ENCODE measurements at places on chromosomes 3 and 15.

- DNase-seq: no peak
These were observed 13.3 kb downstream of the NFKBIZ start for GRCh38 chr3:101862416-101863165.

DNA sequence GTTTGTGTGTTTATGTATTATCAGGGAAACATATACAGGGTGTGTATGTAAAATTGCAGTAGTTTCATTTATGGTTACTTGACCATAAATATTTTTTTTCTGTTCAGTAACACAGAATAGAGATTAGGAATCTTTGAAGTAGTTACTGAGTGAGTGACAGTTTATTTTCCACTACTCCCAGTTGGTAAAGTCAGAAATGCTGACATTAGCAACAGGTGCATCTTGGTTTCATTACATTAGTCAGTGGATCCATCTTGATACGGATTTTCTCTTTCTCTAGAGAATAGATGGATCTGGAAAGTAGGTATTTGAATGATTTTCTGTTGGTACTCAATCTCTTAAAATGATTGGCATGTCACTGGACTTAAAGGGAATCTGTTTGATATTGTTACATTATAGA lies 6.0 kb downstream of the UBE2E2 start:
- DNase-seq: no peak

DNA sequence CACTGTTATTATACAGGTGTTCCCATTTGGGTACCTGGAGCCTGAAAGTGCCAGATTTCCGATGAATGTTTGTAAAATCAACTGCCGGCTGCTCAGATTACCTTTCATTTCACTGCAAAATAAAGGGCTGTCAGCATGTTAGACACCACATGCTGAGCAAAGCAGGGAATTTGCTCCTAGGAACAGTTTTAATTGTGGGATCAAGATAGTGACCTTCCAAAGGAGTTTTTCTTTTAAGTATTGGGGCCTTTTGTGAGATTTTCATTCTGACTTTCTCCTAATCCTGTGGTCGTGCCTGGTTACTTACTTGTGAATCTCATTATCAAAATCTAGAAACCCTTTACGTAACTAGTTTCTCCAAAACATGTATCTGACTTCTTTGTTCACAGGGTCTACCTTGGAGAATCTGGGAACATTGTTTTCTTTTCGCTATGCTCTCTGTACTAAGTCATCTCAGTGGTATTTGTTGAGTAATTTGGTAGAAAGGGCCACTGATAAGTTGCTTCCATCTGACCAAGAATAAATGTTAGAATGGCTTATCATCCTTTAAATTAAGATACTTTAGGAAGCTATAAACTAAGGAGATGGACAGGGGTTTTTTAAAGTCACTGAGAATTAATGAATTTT lies 40.8 kb upstream of the LRTM1 start:
- no peak for DNase-seq

DNA sequence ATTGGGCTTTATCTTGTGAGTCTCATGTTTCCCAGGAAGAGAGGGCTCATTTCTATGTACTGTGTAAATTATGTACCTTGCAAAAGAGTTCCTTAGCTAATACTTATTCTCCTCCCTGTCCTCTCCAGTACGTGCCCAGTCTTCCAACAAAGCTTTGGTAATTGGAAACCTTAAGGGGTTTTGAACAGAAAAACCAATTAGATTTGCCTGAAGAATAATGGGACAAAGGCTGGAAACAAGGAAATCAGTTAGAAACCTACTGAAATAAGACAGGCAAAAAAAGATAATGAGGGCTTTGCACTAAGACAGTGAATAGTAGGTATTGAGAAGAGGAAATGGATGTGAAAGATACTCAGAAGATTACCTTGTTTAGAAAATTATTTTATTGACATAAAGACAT lies 82.5 kb downstream of the SPRED1 start:
- DNase-seq: no peak

DNA sequence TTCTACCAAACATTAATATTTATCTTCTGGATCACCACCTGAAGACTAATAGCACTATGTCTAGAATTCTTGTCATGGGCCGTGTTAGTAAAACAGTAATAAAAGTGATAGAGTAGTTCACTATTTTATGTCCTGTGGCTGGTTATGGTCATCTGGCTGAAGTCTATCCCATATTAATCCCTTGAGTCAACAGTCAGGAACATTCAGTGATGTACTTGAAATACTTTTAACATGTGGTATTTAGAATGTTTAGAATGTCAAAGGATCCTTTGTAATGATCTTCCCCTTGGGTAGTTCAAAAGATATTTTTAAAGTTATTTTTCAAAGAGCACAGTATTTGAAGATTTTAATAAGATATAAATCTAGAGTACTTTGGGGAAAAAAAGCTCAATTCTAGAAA lies 117.0 kb downstream of the MBNL1 start:
- DNase-seq: no peak

DNA sequence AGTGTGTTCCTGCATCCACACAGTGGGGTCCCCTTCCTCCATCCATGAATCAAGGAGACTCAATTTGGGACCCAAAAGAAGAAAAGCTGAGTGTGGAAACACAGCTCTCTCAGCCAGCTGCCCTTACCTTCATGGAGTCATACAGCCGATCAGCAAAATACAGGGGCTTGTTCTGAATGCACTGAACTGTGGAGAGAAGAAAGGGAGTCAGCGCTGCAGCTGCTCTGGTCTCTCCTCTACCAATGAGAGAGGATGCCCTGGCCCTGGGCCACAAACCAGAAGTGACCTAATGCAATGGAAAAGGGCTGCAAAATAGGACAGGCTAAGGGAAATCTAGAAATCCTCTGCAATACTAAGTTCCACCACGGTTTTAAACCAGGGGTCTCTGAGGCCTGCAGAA lies 46.7 kb downstream of the ANXA2 start:
- no peak for DNase-seq

Measured in activated CD4-positive, alpha-beta memory T cell treated with anti-CD3 and anti-CD28 coated beads for 36 hours (primary cell).